ENCODE measurements at places on chromosomes 4 and X.

GRCh38 chr4:6364581-6364980, 94.9 kb downstream of the WFS1 start:
- no peak for DNase-seq

- DNase-seq: no peak
Measured at GRCh38 chr4:95985791-95986550, 146.1 kb downstream of the PDHA2 start.

GRCh38 chr4:163988865-163989264, 494.4 kb downstream of the TMA16 start:
- DNase-seq: no peak

GRCh38 chr4:184587221-184587620, 62.0 kb downstream of the CASP3 start:
- no peak for DNase-seq
